Muscle of back (tissue), 13 donors: ENCODE measurements at places on chromosomes 2 and 18. TPM values are rescaled to one million over a fixed set of nuclear protein-coding genes. Genes with fewer than 3 reads are reported as not detected.

DNA sequence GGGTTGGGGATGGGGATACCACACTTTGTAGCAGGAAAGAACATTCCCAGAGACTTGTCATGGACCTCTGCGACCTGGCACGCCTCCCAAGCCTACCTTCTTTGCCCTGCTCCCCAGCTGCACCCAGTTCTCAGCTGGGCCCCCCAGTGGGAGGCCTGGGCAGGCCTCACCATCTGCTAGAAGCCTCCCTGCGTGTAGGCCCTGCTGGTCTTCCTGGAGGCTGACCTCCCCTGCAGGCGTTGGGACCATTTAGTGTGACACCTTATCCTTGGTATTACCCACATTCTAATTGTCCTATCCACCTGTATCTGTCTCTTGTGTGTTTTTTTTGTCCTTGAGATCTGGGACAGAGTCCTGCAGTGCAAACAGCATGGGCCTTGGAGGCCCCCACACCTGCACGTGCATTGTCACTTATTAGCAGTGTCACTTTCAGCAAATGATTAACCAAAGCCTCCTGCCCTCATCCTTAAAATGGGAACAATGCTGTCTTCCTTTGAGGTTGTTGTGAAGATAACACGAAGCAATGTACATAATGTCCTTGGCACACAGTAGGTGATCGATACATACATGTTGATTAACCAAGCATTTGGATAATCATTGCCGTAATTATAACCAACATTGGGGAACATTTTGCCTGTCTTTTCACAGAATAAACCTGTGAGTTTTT is 77.2 kb downstream of the LIPG start:
- DNase-seq, result no peak

- DNase-seq, result peak; percentile 77
Measured at GRCh38 chr2:101509499-101510284, 34.8 kb upstream of the RFX8 start.

- no peak for DNase-seq
Measured at GRCh38 chr2:233336541-233336940, 17.8 kb upstream of the DGKD start.

- peak; percentile 76 for DNase-seq
Measured at GRCh38 chr18:8912348-8913326, 189.9 kb upstream of the NDUFV2 start.

GRCh38 chr2:224042191-224042696 is 3.2 kb upstream of the SERPINE2 start:
- no peak for DNase-seq

- no peak for DNase-seq
Measured at GRCh38 chr2:63865159-63865799, 23.6 kb downstream of the UGP2 start.

DNA sequence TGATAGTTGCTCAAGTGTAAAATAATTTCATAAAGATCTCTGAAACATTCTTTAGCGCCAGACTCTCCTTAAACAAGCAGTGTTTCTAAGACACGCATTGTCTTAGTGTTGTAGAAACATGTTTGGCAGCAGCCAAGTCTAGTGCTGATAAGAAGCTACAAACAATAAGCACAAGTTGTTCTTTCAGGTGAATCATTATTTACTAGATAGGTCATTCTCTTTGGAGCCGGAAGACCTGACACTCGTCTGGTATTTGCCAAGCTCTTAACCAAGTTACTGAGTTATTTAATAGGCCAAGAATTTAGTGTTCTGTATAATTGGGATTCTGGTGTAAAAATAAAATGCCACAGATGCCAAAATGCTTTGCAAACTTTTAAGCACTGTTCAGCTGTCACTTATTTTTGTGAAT is 852.1 kb downstream of the CPS1 start:
- no peak for DNase-seq

- no peak for DNase-seq
Measured at GRCh38 chr18:22683786-22684185, 249.3 kb upstream of the RBBP8 start.

DNA sequence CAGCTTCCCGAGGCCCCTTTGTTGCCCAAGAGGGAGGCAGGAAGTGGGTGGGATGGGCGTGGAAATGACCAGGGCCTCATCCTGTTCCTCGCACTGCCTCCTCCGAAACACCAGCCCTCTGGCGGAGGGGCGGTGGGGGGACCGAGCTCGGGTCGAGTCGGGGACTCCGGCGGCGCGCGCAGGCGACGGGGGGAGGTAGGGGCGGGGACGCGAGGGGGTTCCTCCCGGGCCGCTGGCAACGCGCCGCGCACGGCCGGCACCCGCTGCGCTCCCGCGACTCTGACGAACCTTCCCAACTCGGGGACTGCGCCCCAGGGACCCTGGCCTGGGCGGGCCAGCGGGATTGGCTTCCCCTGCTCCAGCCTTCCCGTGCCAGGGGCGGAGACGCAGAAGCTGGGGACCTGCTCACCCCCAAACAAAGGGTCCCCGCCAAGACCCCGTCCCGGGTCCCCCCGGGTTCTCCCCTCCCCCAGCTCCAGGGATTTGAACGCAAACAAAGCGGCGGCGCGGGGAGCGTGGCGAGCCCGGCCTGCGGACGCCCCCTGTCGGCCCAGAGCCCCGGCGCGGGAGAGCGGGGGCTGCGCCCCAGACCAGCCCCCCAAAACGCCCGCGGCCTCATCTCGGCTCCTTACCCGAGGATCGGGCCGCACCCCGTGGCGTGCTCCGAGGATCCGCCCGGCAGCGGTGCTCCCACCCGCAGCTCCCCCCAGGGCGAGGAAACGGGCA is 1.2 kb downstream of the SEMA4C start:
- DNase-seq, result peak; percentile 90

CYP27C1 gene
- 4.9 TPM for polyA plus RNA-seq

ABCA12 gene
- polyA plus RNA-seq, result 2.8 TPM

EFHD1 gene
- polyA plus RNA-seq, result 37.5 TPM

OXER1 gene
- polyA plus RNA-seq, result 7.4 TPM

DNAJC5G gene
- not detected for polyA plus RNA-seq

RBMS1 gene
- 70.5 TPM for polyA plus RNA-seq

LIMS1 gene
- 39.6 TPM for polyA plus RNA-seq
